ENCODE measurements at places on chromosomes 16 and 17.

- no peak for DNase-seq
These were observed 221.0 kb downstream of the CCDC182 start for GRCh38 chr17:57523926-57524632.

DNA sequence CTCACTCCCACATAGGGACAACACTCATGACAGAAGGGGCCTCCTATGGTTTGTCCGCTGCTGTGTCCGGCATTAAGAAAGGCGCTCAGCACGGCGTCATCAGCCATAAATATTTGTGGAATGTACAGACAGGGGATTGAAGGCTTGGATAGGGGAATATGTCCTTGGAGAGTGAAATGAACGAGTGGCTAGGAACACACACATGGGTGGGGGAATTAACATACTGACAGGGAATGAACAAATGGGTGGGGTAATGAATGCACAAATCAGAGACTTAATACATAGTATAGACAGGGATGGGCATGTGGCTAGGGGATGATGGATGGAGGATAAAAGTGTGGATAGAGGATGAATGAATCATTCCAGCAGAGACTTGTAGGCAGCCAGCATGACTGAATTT is 154.0 kb upstream of the HSBP1 start:
- DNase-seq: no peak

- no peak for DNase-seq
These were observed 1.5 kb downstream of the TAOK2 start for GRCh38 chr16:29975134-29975538.

- no peak for DNase-seq
These were observed 34.7 kb downstream of the ARSG start for GRCh38 chr17:68325961-68326360.

- DNase-seq: no peak
These were observed 11.8 kb upstream of the CDC42EP4 start for GRCh38 chr17:73323409-73324159.

DNA sequence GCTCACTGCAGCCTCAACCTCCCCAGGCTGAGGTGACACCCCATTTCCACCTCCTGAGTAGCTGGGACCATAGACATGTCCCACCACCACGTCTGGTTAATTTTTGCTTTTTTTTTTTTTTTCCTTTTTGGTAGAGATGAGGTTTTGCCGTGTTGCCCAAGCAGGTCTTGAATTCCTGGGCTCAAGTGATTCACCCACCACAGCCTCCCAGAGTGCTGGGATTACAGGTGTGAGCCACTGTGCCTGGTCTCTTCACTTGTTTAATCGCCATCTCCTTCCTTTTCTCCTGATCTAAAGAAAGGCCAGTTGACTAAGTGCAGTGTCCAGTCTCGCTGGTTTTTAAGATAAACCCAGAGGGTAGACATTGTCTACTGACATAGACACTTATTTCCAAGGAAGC is 152.0 kb downstream of the C16orf95 start:
- DNase-seq: no peak

DNA sequence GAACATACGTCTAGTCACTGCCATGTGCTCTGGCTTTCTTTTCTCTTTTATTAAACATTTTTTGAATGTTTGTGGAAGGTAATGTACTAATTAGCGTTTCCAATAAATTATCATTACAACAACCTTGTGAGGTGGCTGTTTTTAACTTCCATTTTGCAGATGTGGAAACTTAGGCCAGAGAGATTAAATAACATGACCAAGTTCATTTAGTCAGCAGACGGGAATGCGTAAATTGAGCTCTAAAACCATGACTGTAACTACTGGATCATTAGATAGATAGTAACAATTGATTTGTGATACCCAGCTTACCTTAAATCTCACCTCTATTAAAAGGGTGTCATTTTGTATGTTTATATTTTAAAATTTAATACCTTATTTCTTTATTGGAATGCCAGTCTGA is 49.4 kb downstream of the RABEP1 start:
- DNase-seq: no peak

DNA sequence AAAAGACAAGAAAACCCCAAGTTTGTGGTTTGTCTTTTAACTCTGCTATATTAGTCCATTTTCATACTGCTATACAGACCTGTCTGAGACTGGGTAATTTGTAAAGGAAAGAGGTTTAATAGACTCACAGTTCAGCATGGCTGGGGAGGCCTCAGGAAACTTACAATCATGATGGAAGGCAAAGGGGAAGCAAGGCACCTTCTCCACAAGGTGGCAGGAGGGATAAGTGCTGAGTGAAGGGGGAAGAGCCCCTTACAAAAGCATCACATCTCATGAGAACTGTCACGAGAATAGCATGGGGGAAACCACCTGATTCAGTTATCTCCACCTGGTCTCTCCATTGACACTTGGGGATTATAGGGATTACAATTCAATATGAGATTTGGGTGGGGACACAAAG is 13.5 kb upstream of the ADAM11 start:
- DNase-seq: no peak

DNA sequence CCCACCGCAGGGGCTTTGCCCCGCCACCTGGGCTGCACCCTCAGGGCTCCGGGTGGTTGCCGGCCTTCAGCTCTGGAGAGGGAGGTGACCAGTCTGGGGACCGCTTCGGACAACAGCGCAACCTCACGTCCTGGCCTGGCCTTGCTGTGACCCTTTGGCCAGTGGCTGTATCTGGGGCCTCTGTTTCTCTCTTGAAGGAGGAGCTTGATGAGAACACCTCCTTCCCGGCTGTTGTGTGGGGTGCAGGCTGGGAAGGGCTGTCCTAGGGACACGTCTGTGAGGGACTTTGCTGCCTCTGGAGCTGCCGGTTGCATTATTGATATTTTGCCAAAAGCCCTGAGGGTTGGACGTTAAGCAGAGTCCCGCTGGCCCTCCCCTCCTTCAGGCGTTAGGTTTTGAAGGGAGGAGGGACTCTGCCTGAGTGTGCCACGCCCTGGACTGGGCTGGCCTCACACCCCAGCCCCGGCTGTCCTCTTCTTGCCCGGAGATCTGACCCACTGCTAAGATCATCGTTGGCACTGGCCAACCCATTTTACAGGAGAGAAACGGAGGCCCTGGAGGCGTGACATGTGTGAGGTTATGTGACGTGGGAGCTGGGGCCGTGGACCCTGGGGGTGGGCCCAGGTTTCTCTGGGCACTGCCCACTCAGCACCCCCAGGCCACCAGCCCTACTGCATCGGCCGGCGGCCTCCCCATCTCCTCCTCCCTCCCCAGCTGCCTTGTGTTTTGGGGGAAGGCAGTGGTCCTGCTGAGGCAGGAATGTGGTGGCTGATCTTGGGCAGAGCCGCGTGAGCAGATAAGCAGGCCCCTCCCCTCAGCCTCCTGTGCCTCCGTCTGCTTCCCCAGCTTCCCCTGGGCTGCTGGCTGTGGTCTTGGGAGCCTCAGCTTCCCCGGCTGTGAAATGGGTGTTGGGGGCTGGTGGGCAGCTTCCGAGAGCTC is 8.5 kb downstream of the ZFPM1 start:
- DNase-seq: no peak

DNA sequence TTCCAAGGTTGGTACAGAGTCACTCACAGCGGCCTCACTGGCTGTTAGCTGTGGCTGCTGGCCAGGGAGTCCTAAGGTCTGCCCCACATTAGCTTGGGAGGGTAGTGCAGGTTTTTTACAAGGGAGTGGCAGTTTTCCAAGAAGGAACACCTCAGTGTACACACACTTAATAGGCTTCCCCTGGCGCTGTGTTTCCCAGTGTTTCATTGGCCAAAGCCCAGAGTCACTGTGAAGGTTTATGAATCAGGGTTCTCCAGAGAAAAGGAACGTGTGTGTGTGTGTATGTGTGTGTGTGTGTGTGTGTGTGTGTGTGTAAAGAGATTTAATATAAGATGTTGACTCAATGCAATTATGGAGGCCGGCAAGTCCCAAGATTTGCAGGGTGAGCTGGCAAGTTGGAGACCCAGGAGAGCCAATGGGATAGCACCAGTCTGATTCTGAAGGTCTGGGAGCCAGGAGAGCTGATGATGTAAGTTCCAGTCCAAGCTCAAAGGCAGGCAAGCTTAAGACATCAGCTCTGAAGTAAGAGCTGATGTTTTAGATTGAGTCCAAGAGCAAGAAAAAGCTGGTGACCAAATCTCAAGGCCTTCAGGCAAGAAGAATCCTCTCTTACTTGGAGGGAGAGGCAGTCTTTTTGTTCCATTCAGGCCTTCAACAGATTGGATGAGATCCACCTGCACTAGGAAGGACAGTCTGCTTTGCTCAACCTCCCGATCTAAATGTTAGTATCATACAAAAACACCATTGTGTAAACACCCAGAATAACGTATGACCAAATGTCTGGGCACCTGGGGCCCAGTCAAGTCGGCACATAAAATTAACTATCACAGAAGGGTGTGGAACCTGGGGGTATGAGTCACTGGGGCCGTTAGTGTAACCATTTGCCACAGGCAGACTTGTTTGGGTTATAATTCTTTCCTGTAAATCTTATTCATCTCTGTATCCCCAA is 206.8 kb downstream of the PRKCA start:
- no peak for DNase-seq

- no peak for DNase-seq
These were observed at the start of gene UNC45B for GRCh38 chr17:35147375-35147905. Gene UNC45B, plus strand, starts transcription at chr17:35147817. Its CDS starts 447 bp downstream, at chr17:35148264.

- peak; percentile 26 for DNase-seq
These were observed 299.7 kb downstream of the SLC39A11 start for GRCh38 chr17:72792771-72793170.

- DNase-seq: no peak
These were observed 90.7 kb upstream of the CREBBP start for GRCh38 chr16:3971261-3971660.

DNA sequence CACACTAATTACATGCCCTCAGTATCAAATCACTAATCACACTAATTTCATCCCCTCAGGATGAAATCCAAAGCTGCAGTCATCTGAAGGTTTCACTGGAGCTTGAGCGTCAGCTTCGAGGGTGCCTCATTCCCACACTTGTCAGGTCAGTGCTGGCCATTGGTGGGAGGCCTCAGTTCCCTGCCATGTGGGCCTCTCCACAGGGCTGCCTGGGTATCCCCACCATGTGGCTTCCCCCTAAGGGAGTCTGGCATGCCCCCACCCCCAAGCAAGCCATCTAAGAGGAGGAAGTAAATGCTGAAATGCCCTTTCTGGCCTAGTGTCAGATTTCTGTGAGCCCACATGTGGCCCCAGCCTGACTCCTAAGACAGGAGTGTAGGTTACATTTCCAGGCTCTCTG is 78.6 kb upstream of the CDH5 start:
- DNase-seq: no peak

DNA sequence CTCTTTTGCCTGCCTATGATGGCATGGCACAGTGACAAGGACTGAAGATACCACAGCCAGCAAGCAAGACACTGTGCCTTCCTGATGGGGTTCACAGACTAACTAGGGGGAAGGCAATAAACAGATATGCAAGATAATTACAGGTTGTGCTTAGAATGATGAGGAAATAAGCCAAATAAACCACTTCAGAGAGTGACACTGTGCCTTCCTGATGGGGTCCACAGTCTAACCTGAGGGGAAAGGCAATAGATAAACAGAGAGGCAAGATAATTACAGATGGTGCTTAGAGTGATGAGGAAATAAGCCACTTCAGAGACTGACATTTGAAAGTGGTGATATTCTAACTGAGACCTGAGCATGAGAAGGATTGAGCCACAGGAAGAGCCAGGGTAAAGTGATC is 84.2 kb downstream of the HS3ST2 start:
- no peak for DNase-seq

DNA sequence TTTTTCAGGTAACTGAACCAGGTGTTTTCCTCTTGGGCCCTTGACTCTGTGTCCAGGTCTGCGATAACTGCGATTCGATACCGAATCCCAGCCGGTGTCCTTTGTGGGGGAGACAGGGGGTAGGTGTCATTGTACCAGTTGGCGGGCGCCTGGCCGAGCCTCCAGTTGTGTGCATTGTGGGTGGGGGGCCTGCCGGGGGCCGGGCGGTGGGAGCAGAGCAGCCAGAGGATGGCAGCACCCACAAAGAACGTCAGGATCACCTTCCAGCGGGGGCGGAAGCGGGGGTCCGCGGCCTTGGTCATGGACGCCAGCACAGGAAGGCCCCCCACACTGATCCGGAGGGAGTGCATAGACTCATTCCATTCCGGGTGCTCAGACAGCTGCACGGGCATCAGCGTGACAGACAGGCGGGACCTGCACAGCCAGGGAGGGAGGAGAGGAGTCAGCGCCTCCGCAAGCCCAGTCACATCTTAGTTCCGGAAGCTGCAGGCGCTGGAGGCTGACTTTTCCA is 12.3 kb downstream of the CANT1 start:
- DNase-seq: no peak

GRCh38 chr17:45016823-45017222 is 34.6 kb downstream of the DCAKD start:
- no peak for DNase-seq

DNA sequence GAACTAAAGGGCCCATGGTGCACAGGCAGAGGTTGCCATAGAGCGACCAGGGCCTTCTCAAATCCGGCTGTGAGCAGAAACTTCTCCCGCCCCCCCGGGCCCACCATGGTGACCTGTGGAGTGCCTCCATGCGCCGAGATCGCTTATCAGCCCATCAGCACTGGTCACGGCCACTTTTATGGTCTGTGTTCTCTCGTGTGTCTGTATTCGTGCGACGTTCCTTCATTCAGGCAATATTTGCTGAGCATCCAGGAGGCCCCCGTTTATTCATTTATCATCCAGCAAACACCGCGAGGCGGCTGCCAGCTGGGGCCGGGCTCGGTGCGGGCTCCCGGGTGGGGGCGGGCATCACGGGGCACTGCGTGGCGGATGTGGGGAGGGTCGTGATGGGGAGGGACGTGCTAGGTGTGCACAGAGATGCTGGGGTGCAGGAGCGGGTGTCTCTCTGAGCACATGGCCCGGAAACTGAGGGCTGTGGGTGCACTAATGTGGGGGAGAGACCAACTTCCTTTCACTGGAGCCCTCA is 88.0 kb upstream of the CBX4 start:
- no peak for DNase-seq

DNA sequence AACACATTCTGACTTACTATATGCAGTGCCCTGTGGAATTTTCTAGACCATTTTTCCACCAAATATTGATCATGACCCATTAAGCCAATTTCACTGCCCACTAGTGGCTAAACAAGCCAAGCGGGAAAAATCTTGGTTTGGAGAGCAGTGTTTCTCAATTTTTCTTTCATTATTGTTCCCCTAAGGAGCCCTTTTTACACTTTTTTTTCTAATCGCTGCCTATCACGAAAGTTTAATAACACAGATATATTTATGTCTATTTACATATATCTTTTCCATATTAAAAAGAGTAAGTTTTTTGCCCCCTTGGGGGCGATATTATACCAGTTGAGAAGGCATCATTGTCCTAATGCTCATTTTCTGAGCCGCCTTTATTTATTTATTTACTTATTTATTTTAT is 10.8 kb upstream of the TLCD3B start:
- no peak for DNase-seq

GRCh38 chr16:79312502-79312901 is 288.0 kb downstream of the MAF start:
- no peak for DNase-seq

GRCh38 chr17:73380439-73381106 is 68.8 kb upstream of the CDC42EP4 start:
- DNase-seq: no peak

DNA sequence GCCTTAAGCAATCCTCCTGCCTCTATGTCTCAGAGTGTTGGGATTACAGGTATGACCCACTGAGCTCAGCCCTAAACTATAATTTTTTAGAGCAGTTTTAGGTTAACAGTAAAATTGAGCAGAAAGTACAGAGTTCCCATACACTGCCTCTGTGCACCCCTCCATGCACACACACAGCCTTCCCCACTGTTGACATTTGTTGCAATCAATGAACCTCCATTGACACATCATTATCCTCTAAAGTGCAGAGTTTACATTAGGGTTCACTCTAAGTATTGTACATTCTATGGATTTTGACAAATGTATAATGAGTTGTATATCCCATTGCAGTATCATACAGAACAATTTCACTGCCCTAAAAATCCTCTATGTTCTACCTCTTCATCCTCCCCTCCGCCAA is 35.0 kb downstream of the NGFR start:
- DNase-seq: no peak

GRCh38 chr17:63974594-63975192 is 2.0 kb upstream of the SCN4A start:
- DNase-seq: no peak

Measured in pons (tissue), 1 donor.